A549 treated with dexamethasone at 1 μM for 4 hours (cell line): ENCODE measurements at places on chromosomes 13 and 19. TPM values are rescaled to one million over a fixed set of nuclear protein-coding genes. Genes with fewer than 3 reads are reported as not detected.

ELSPBP1 gene
- not detected in 5 replicates for total RNA-seq

CGB5 gene
- total RNA-seq, result 0.20 to 0.72 TPM (median 0.42 TPM) in 4 of 5 replicates, not detected in the other

AKT2 gene
- total RNA-seq, result 113 to 203 TPM (median 198 TPM) in 5 replicates

APOC1 gene
- total RNA-seq, result 91.2 to 130 TPM (median 94.0 TPM) in 5 replicates

TPTE2 gene
- not detected in 5 replicates for total RNA-seq

ZFP14 gene
- 1.5 to 2.8 TPM (median 2.2 TPM) in 5 replicates for total RNA-seq

CBARP gene
- total RNA-seq, result 1.9 to 5.3 TPM (median 4.0 TPM) in 5 replicates

RASIP1 gene
- 0.29 to 0.98 TPM (median 0.54 TPM) in 5 replicates for total RNA-seq

DPF1 gene
- 3.7 to 5.1 TPM (median 4.8 TPM) in 5 replicates for total RNA-seq

PTGIR gene
- 0.14 TPM in 1 of 5 replicates, not detected in the others for total RNA-seq

SIPA1L3 gene
- 30.3 to 47.4 TPM (median 42.3 TPM) in 5 replicates for total RNA-seq

ITGBL1 gene
- total RNA-seq, result 1.1 to 2.0 TPM (median 1.7 TPM) in 5 replicates

SLITRK6 gene
- total RNA-seq, result 0.15 to 0.26 TPM (median 0.17 TPM) in 5 replicates

OR4F17 gene
- not detected in 5 replicates for total RNA-seq

MYO16 gene
- total RNA-seq, result 0.04 to 0.09 TPM (median 0.07 TPM) in 5 replicates

CEACAM7 gene
- 0.04 to 0.12 TPM (median 0.09 TPM) in 4 of 5 replicates, not detected in the other for total RNA-seq

RDH8 gene
- total RNA-seq, result 0.18 to 0.42 TPM (median 0.27 TPM) in 5 replicates

GSX1 gene
- not detected in 5 replicates for total RNA-seq

CASP14 gene
- total RNA-seq, result not detected in 5 replicates
